ENCODE measurements at places on chromosomes 1 and 21. TPM values are rescaled to one million over a fixed set of nuclear protein-coding genes. Genes with fewer than 3 reads are reported as not detected.

Gene NCF2
- 0.14 TPM for total RNA-seq

Gene AADACL3
- total RNA-seq, result not detected

Gene ELAPOR1
- 0.22 TPM for total RNA-seq

Gene EPHA2
- total RNA-seq, result 76.2 TPM

Gene TCHH
- total RNA-seq, result 0.14 TPM

Gene C1orf226
- 0.29 TPM for total RNA-seq

Gene IFI44L
- total RNA-seq, result 1.3 TPM

Gene KCNC4
- 1.3 TPM for total RNA-seq

Gene BRDT
- 2.1 TPM for total RNA-seq

Gene BSND
- total RNA-seq, result not detected

Gene FCGR1A
- not detected for total RNA-seq

Gene VANGL2
- total RNA-seq, result not detected

Gene SPRR2F
- not detected for total RNA-seq

Gene RNU1-3
- under 0.01 TPM for total RNA-seq

Gene NEK2
- 36.2 TPM for total RNA-seq

Gene TMEM201
- 13.0 TPM for total RNA-seq

Gene PFKFB2
- total RNA-seq, result 5.3 TPM

Gene GNAT2
- total RNA-seq, result not detected

Gene APOBEC4
- under 0.01 TPM for total RNA-seq

Gene HRNR
- not detected for total RNA-seq

Gene ZNF648
- under 0.01 TPM for total RNA-seq

Gene IGSF9
- not detected for total RNA-seq

Gene AJAP1
- 1.3 TPM for total RNA-seq

Gene ASTN1
- total RNA-seq, result not detected

Gene LRRC38
- not detected for total RNA-seq
